ENCODE measurements at places on chromosomes 16 and 17.

- DNase-seq = no peak
Observed at GRCh38 chr17:33908363-33909064, 346.6 kb upstream of the CCL2 start.

- DNase-seq = no peak
Observed at GRCh38 chr17:6681176-6681575, 29.6 kb downstream of the C17orf100 start.

- no peak for DNase-seq
Observed at GRCh38 chr17:18919963-18920362, 32.0 kb upstream of the SLC5A10 start.

DNA sequence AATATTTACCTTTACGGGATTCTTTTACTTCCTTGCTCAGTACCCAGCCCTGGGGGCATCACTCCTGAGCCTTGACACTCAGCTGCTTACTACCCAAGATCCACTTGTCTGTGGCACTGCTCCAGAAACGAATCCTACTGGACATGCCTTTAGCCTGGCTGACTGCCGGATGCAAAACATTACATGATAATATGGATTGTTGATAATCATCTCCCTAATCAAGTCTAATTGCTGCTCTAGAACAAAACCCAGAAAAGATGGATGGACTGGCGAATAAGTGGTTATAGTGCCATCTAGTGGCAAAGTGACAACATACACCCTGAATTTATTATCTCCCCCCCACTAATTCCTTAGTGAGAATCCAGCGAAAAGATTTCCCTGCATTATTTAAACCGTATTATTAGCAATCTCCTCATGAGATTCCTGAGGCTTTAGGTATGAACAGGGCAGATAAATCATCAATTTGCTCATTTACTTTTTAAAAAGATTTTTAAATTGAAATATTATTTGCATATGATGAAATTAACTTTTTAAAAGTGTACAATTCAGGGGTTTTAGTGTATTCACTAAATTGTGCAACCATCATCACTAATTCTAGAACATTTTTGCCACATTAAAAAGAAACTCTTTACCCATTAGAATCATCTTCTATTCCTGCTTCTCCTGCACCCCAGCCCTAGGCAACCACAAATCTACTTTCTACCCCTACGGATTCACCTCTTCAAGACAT is 61.6 kb downstream of the RGS9 start:
- DNase-seq = no peak

DNA sequence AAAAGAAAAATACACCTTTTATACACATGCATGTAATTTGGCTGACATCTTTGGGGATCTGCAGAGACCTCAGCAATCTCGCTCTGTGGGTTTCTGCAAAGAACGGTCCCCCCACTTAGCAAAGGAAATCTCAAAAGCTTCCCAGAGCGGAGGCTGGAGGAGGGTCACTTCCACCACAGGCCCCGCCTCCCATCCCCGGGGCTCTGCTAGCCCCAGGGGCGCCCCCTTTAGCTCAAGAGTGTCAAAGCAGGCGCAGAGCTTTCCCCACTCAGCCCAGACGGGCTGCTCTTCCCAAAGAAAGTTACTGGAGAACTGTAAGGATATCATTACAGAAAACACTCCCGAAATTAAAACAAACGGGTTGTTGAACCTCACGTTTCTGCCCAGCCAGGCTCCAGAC is 11.4 kb downstream of the SLC13A5 start:
- peak; percentile 64 for DNase-seq

DNA sequence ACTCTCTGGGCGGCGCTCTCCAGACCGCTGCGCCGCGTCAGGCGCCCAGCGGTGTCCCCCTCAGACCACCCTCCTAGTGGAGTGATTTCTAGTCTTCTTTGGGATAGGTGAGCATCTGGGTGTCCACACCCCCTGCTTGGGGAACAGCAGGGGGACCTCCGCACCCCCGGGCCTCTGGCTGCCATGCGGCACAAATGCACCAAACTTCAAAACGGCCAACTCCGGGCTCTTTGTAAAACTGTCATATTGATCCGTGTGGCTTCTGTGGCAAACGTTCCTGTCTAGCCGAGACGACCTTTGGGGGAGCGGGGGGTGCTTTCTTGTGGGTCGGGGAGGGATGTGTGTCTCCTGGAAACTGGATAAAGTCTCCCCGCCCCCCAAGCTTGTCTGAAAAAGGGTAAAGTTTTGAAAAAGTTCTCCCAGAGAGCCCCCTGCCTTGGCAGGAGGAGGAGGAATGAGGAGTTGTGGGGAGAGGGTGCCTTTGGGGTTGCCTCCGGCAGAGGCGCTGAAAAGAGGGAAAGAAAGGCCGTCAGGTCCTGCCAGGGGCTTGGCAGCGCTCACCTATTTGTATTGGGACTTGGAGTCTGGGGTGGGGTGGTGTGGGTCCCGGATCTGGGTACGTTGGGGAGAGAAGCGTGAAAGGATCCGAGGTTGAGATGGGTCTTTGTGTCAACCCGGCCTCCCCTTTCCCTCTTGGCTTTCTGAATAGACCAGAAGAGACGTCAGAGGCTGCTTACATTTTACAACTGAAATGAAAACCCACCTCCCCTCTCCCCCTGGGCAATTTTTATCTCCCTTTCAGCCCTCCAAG is 2.2 kb upstream of the CHD3 start:
- peak; percentile 69 for DNase-seq

DNA sequence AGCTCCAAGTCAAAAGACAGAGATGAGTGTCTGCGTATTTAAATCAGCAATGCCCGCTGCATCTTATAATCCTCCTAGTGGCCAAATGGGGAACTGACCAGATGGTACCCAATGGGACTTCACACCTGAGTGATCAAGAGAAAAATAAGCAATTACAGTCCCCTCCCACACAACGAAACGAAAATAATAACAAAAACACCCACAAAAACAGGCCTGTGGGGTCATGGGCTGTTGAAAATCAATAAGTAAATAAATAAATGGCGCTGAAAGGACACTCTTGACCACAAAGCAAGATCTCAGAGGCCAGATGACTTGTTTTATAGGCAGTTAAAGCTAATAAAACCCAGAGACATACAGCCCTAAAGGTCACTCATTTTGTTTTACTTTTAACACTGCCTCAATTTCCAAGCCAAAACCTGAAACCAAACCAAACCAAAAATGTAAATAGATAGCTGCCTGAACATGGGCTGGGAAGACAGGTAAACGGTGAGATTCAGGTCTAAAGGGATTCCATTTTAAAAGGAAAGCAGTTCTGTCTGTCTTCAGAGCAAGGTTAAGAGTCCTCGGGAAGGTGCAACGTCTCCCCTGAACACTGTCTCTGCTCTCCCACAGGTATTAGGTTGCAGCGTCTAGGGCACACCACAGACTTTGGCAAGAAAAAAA is 1.3 kb downstream of the ZNF821 start:
- peak; percentile 77 for DNase-seq

GRCh38 chr17:17836818-17837379 is at the start of gene SREBF1:
Gene SREBF1 (minus strand): TSS chr17:17836986. CDS start chr17:17836817, 169 bp downstream.
- DNase-seq = peak; percentile 81

GRCh38 chr16:78778101-78779004 is 678.9 kb downstream of the WWOX start:
- DNase-seq = no peak

DNA sequence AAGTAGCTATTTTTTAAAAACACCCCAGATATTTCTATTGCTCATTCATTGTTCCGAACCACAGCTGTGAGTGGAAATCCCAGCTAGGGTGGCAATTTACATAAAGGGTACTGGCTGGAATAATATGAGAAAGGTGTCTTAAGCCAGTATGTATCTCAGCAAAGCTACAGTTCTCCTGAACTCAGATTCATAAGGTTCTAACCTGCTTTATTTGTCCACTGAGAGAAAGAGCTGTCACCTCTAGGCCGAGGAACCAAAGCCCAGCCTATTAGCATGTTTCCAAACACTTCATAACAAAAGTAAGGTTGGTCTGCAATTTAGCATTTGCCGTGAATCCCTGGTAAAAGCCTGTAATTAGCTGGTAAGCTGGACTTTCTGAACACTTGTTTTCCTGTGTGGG is 57.0 kb upstream of the CLEC19A start:
- DNase-seq = no peak

GRCh38 chr17:70863436-70864248 is 694.3 kb downstream of the KCNJ2 start:
- no peak for DNase-seq

DNA sequence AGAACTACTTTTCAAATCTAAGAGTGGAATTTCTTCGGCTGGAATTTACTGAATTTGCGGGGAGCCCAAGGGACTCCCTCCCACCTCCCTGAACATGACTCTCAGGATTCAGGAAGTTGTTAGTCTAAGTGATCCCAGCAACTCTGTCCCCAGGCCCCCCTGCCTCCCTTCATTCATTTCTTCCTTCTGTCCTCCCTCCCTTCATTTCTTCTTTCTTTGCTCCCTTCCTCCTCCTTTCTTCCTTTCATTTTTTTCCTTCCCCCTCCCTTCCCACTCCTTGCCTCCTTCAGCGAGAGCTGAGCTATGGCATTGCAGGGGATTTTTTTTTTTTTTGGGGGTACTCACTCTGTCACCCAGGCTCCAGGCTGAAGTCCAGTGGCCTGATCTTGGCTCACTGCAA is 10.9 kb upstream of the JUP start:
- no peak for DNase-seq

GRCh38 chr16:49958448-49958847 is 66.6 kb upstream of the CNEP1R1 start:
- DNase-seq = no peak

DNA sequence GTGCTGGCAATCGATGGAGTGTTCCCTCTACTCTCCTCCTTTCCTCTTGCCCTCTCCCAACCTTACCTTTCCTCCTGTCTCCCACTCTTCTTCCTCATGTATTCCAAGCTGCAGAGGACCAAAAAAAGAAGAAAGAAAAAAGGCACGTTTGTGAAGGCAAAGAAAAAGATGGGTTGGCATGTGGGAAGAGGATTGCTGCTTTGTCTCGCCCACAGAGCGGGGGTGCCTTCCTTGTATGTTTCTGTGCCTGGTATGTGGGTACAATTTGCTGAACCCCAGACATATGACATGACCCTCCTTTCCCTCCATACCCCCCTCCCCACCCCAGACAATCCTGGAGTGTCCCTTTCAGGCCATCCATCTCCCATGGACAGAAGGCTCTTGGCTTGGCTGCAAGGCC is 13.1 kb upstream of the CTCF start:
- no peak for DNase-seq

- DNase-seq = no peak
Observed at GRCh38 chr17:74435775-74436359, 4.0 kb downstream of the GPRC5C start.

DNA sequence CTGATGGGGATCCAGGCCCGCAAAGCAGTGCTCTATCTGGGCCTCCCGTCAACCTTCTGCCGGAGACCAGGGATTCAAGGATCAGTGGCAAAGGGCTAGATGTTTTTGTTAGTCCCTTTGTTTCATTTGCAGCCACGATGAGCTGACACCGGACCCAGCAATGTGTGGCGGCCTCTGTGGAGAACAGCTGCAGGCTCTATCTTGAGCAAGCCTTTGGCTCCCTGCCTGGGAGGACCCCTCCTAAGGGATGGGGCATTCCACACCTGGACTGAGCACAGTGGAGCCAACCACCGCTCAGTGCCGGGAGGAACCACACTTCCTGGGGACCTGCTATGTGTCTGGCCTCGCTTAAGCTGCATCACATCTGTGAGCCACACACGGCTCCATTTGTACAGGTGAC is 215.8 kb downstream of the RBFOX3 start:
- DNase-seq = no peak

GRCh38 chr17:73141411-73141810 is 23.4 kb upstream of the SSTR2 start:
- no peak for DNase-seq

DNA sequence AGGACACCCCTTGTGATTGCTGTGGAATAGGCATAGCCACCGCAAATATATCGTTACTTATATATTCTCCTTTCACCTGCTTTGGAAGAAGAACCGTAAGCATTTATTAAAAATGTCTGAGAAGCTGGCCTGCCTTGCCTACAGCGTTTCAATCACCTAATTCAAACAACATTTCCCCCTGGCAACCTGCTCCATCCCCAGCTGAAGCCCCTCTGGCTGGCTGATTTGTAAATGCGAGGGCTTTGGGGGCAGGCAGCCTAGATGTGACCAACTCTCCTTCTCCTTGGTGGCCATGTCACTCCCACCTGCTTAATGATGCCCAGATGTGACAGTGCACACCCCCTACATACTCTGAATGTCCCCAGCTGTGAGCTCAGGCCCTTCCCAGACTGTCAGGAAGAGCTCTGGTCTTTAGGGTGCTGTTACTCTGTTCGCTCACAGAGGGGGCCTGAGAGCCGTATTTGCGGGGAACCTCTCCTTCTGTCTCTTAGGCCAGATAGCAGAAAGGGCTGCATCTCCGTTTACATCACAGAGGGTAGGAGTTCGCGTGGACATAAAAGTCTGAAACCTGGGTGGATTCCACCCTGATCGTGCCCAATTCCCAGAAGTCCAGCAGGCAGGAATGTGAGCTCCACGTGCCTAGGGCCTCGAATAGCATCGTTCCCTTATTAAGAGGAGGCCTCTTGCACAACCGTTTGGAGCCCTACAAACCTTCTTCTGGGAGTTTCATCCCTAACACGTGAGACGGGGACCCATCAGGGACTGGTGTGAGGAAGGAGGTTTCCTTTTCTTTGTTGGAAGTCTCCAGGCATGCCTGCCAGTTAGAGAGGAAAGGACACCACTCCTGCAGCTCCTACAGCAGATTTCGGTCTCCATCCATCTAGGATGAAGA is 2.4 kb upstream of the SDK2 start:
- DNase-seq = no peak

GRCh38 chr17:71638668-71639067 is 482.2 kb upstream of the SOX9 start:
- no peak for DNase-seq

DNA sequence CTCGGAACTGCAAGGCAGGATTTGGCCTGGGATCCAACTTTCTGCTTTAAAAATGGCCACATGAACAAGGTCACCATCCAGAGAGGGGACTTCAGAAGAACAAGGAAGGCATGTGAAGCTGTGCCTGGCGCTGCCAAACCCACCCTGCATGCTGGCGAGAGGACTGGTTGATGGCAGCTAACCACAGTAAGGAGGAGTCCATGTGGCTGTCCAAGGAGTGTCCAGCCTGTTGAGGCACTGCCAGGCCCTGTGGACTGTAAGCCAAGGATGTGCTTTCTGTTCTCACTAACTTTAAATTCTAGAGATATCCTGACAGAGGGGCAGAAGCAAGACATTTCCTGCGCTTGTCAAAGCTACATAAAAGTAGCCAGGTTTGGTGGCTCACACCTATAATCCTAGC is 40.4 kb downstream of the CDK5R1 start:
- no peak for DNase-seq

All from activated naive CD8-positive, alpha-beta T cell treated with anti-CD3 and anti-CD28 coated beads, Interleukin-2, amount 50 U/mL, for 24 hours (primary cell).